ENCODE measurements at places on chromosomes 6 and 20. TPM values are rescaled to one million over a fixed set of nuclear protein-coding genes. Genes with fewer than 3 reads are reported as not detected.

The EYA4 gene
- polyA plus RNA-seq, result 30.9 TPM

The LCA5 gene
- polyA plus RNA-seq, result 4.2 TPM

The PSMB1 gene
- 491 TPM for polyA plus RNA-seq

The SAMD10 gene
- 1.8 TPM for polyA plus RNA-seq

The PLN gene
- 0.14 TPM for polyA plus RNA-seq

The EDN3 gene
- not detected for polyA plus RNA-seq

The SRSF12 gene
- 0.04 TPM for polyA plus RNA-seq

The IMPG1 gene
- polyA plus RNA-seq, result 0.15 TPM

The PLAGL2 gene
- 5.9 TPM for polyA plus RNA-seq

The CCN6 gene
- polyA plus RNA-seq, result not detected

The SEL1L2 gene
- not detected for polyA plus RNA-seq

The TCEA2 gene
- 18.0 TPM for polyA plus RNA-seq

The RBL1 gene
- polyA plus RNA-seq, result 2.8 TPM

The SPATA25 gene
- polyA plus RNA-seq, result 0.50 TPM

The AGPAT4 gene
- 10.0 TPM for polyA plus RNA-seq

The OR2B6 gene
- 0.09 TPM for polyA plus RNA-seq

The SRSF3 gene
- polyA plus RNA-seq, result 317 TPM

The CTNNBL1 gene
- polyA plus RNA-seq, result 27.5 TPM

The TUBB1 gene
- polyA plus RNA-seq, result not detected

The OLIG3 gene
- polyA plus RNA-seq, result not detected

The COL10A1 gene
- 0.33 TPM for polyA plus RNA-seq

The NR2E1 gene
- not detected for polyA plus RNA-seq

The KIF25 gene
- polyA plus RNA-seq, result not detected

The STAU1 gene
- 80.7 TPM for polyA plus RNA-seq

The NKX2-2 gene
- not detected for polyA plus RNA-seq

The TPBG gene
- 93.2 TPM for polyA plus RNA-seq

All from AG04450 (cell line).